Stimulated activated CD4-positive, alpha-beta T cell treated with anti-CD3 and anti-CD28 coated beads, Interleukin-15, amount 100 ng/mL, for 1 hour (primary cell): ENCODE measurements at places on chromosomes 12 and 14.

DNA sequence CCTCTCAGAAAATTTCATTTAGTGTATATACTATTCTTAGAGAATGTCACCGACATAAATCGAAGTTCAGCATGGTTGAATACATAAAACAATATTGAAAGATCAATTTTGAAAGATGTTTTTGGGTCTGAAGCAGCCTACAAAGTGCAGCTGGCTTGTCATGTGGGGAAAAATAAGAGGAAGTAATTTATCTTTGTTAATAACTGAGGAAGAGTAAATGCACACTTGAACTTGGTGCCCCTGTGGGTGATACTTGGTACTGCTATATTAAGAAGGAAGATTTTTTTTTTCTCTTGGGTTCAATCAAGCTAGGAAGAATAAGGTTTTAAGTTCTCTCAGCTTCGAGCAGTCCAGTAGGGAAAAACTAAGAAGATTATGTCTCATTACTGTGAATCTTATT is 661.3 kb downstream of the RPL10L start:
- no peak for DNase-seq

DNA sequence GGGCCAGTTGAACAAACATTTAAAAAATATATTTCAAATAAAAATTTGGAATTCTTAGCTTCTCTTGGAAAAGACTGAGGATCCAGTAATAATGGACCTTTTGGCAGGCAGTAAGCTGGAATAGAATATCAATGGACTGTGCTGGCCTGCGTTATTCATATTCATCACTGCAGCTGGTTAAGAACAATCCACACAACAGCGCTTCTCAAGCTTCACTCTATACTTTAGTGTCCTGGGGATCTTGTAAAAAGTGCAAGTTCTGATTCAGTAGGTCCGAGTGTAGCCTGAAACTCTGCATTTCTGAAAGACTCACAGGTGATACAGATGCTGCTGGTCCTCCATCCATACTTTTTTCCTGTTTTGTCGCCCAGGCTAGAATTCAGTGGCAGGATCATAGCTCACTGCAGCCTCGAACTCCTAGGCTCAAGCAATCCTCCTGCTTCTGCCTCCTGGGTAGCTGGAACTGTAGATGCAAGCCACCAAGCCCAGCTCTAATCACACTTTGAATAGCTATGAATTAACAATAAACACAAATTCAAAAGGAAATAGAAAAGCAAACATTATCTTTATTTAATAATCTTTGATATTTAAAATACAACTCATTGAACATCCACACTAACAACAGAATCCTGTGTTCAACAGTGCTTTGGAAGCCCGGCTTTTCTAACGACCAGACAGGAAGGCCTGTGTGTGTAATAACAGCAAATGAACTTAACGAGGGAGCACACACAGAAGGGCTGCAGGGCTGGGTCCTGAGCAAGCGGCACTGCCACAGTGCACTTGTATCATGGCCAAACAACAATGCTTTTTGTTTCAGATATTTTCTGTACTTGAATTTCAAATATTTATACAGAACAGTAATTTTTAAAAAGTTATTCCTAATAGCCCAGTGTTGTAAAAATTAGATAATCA is 18.4 kb upstream of the TRIP11 start:
- no peak for DNase-seq

- DNase-seq: no peak
Measured at GRCh38 chr12:81359736-81360135, 281.9 kb downstream of the ACSS3 start.

DNA sequence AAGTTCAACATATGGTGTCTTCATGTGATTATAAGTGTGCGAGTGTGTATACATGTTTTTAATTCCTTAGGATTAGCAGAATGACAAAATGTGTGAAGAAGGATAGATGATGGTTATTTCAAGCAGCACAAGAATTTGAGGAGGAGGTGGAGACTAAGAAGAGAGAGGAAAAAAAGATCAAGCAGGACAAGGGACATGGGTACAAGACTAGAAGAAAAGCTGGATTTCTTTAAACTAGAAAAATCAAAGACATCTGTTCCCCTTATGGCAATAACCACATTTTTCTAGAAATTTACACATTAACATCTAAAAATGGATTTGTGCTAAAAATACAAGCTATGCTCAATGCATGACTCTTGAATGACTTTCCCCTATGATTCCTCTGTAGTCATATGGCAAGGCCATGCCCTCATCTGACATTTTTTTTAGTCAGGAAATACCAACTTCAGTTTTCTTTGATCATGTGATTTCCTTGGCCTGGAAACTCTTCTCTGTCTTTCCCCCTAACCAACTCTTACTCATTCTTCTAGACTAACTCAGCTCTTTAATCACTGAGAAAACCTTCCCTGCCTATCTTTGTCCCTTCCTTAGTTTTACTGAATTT is 435.8 kb downstream of the NRXN3 start:
- no peak for DNase-seq

- DNase-seq: no peak
Measured at GRCh38 chr14:94633121-94633520, 20.9 kb downstream of the SERPINA3 start.

DNA sequence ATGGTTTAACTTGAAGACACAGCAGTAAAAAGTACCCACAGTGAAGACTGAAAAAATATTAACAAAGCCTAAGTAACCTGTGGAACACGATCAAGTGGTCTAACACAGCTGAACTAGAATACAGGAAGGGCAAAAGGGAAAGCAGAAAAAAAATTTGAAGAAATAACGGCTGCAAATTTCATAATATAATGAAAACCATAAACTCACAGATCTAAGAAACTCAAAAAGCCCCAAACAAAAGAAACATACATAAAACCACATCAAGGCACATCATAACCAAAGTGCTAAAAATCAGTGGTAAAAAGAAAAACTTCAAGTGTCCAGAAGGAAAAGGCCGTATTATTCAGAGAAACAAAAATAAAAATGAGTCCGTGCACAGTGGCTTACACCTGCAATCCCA is 30.9 kb downstream of the SPPL3 start:
- DNase-seq: no peak

- no peak for DNase-seq
Measured at GRCh38 chr12:6044082-6044481, 80.4 kb downstream of the VWF start.

DNA sequence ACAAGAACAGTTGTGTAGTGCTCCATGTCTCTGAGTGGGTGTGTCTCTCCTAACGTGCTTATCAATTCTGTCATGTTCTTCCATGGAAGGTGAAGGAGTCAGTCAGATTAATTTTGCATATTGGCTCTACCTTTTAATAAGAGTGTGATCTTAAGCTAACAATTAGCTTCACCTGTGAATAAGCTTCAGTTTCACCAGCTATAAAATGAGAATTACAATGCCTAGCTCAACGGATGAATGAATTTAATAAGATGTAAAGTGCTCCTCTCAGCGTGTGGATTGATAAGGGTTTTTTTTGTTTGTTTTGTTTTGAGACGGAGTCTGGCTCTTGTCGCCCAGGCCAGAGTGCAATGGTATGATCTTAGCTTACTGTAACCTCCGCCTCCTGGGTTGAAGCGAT is 32.7 kb downstream of the CCDC175 start:
- DNase-seq: no peak
